Spinal cord (tissue), 10 donors: ENCODE measurements at places on chromosomes 16 and 17. TPM values are rescaled to one million over a fixed set of nuclear protein-coding genes. Genes with fewer than 3 reads are reported as not detected.

KRT13 gene
- not detected for polyA plus RNA-seq

DNA sequence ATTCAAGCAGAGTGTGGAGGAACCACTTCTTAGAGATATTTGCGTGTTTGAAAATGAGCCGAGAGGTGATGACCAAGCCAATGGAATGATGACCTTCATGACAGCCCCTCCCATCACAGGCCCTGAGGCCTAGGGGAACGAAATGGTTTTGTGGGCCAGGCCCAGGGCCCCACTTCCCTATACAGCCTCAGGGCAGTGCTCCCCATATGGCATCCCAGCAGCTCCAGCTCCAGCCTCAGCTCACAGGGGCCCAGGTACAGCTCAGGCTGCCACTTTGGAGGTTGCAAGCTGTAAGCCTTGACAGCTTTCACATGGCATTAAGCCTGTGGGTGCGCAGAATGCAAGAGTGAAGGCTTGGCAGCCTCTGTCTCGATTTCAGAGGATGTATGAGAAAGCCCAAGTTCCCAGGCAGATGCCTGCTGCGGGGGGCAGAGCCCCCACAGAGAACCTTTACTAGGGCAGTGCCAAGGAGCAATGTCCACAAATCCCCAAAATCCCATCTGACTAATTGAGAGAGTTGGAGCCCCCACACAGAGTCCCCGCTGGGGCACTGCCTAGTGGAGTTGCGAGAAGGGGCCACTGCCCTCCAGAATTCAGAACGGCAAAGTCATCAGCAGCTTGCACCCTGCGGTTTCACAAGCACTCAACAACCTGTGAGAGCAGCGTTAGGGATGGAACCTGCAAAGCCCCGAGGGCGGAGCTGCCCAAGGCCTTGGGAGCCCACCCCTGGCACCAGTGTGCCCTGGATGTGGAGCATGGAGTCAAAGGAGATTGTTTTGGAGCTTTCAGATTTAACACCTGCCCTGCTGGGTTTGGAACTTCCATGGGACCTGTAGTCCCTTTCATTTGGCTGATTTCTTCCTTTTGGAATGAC is 21.2 kb downstream of the CHMP6 start:
- DNase-seq: no peak

GRCh38 chr17:43952351-43952723 is 1.4 kb downstream of the PYY start:
- no peak for DNase-seq

EME2 gene
- 17.8 TPM for polyA plus RNA-seq

GRCh38 chr17:79607940-79608623 is 2.8 kb downstream of the RBFOX3 start:
- DNase-seq: peak; percentile 40

GAS2L2 gene
- 3.6 TPM for polyA plus RNA-seq

DNA sequence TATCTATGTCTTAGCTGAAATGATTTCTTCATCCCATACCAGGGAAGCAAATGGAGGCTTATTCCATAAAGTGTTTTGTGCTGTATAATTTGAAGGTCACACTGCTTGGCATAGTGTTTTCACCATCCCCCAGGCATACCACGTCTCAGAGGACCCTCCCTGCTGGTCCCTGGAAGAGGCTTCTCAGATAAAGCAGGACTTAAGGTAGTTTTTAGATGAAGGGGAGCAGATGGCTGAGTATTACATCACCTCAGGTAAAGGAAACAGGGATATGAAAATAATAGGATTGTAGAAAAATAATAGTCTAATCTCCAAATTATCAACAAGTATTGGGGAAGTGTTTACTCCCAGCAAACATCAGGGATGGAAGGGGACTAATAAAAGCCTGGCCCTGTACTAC is 7.3 kb upstream of the SMG1 start:
- no peak for DNase-seq

LRRC75A gene
- polyA plus RNA-seq: 12.0 TPM

- no peak for DNase-seq
Observed at GRCh38 chr16:26051063-26051462, 359.3 kb downstream of the HS3ST4 start.

- no peak for DNase-seq
Observed at GRCh38 chr16:88282564-88283395, 100.0 kb upstream of the ZNF469 start.

DNA sequence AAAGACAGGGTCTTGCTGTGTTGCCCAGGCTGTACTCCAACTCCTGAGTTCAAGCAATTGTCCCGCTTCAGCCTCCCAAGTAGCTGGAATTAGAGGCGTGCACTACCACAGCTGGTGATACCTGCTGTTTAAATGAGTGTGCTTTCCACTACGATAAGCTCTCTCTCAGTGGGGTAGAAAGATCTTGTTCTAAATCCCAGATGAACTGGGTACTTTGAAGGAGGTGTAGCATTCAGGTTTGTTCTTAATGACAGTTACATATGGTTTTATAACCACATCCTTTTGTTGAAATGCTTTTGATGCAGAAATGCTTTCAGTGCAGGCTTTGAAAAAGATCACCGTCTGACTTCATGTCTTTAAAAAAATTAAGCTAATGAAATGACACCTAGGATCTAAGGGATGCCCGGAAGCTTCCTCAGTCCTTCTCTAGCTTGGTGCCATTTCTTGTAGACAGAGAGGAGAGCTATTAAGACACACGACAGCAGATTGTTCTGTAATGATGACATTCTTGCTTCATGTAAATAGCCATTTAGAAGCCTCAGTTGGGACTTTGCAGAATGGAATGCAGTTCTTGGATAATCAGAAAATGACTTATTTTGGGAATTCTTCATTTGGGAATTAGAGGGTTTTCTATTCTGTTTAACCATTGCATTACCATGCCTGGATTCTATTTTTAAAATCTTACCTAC is 19.5 kb downstream of the PMM2 start:
- DNase-seq: no peak

- no peak for DNase-seq
Observed at GRCh38 chr16:52450916-52451315, 96.0 kb downstream of the TOX3 start.

GRCh38 chr16:180101-180675 is at the start of gene HBQ1:
TSS of gene HBQ1 (plus strand) at chr16:180459. CDS start at chr16:180487, 28 bp downstream.
- DNase-seq: peak; percentile 23

- DNase-seq: no peak
Observed at GRCh38 chr16:89847051-89847939, 19.0 kb downstream of the SPIRE2 start.

GRCh38 chr16:81143921-81144471 is 47.8 kb upstream of the GCSH start:
- DNase-seq: no peak

DNA sequence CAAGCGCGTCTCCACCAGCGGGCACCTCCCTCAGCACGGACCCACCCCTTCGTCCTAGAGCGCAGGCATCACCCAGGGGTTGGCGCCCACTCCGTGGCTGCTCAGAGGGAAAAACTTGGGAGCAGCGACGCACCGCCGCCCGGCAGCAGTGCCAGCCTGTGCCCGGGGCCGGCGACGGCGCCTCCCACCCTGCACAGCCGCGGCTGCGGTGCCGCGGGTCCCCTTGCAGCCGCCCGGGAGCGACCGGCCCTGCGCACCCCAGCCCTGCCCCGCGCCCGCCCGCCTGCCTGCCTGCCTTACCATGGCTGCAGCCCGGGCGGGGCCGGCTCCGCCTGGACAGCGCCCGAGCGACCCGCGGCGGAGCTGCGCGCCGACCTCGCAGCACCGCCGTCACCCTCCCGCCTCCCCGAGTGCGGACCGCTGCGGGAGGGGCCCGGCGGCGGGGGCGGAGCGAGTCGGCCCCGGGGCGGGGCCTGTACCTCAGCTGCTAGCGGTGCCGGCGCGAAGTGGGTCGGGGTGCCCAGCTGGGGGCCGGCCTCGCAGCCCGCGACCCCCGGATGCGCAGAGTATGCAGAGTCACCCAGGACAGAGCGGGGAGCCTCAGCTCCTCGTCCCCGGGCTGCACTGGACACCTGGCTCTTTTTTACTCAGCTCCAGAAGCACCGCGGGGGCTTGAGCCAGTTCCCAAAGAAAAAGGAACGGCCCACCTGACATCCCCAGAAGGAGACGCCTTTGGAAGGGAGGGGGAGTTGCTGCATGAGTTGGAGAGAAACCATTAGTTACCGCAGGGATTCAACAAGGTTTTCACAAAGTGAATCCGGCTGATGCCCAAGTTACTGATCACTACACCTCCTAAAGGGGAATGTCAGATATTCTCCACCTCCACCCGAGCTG is 17.5 kb upstream of the MTMR4 start:
- DNase-seq: no peak

DNA sequence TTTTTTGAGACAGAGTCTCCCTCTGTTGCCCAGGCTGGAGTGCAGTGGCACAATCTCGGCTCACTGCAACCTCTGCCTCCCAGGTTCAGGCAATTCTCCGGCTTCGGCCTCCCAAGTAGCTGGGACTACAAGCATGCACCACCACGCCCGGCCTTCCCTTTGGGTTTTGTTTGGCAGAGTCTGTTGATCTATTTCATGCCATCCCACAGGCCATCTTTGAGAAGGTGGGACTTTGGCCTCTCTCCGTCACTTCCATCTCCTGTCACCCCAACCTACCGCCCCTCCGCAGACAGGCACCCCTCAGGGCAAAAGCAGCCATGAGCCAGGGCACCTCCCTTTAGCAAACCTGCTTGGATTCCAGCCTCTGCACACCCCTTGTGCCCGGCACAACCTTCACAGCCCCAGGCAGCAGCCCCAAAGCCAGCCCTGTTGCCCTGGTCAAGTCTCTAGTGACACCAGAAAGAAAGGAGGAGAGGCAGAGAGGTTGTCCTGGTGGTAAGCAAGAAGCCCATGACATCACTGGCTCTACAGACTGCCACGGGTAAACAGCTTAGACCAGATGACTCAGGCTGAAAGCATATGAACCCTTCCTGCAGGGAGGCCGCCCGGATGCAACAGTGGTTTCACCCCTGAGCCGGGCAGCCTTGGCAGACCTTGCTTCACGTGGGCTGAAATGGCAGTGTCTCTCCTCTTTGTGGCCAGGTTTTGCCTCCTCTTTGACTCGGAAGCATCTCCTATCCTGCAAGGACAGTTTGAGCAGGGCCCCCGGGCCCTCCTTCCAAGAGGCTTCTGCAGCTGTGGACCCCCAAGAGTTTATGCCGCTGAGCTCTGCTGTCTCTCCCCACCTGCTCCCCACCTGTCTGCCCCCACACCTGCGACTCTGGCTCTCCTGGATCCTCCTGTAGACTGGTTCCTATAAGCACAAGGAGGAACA is 8.1 kb upstream of the TIMP2 start:
- DNase-seq: no peak

- no peak for DNase-seq
Observed at GRCh38 chr16:59740858-59741257, 1006.7 kb upstream of the GOT2 start.
